Stomach (tissue), 19 donors: ENCODE measurements at places on chromosomes 3 and 15. TPM values are rescaled to one million over a fixed set of nuclear protein-coding genes. Genes with fewer than 3 reads are reported as not detected.

DNA sequence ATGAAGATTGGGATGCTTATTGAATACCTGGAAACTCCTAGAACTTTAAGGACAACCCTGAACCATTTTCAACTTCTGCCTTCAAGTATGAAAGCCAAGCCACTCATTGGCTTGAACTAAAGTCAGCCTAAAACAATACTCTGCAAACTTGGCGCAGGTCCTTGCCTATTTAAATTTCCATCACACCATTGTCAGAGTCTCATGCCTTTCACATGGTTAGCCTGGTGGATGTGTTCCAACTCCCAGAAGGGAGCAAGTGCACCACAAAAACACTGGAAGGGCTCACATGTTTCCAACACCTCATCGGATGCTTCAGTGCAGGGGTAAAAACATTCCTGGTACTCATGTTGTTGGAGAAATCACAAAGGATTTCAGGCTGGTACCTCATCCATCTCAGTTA is 511.6 kb upstream of the MDFIC2 start:
- no peaks in the 10 kb centered on the region for H3K27me3 ChIP-seq
- DNase-seq = no peak
- no peaks in the 10 kb centered on the region for H3K36me3 ChIP-seq
- H3K4me1 ChIP-seq = no peaks in the 10 kb centered on the region
- no peak overlapping the region for H3K27ac ChIP-seq

DNA sequence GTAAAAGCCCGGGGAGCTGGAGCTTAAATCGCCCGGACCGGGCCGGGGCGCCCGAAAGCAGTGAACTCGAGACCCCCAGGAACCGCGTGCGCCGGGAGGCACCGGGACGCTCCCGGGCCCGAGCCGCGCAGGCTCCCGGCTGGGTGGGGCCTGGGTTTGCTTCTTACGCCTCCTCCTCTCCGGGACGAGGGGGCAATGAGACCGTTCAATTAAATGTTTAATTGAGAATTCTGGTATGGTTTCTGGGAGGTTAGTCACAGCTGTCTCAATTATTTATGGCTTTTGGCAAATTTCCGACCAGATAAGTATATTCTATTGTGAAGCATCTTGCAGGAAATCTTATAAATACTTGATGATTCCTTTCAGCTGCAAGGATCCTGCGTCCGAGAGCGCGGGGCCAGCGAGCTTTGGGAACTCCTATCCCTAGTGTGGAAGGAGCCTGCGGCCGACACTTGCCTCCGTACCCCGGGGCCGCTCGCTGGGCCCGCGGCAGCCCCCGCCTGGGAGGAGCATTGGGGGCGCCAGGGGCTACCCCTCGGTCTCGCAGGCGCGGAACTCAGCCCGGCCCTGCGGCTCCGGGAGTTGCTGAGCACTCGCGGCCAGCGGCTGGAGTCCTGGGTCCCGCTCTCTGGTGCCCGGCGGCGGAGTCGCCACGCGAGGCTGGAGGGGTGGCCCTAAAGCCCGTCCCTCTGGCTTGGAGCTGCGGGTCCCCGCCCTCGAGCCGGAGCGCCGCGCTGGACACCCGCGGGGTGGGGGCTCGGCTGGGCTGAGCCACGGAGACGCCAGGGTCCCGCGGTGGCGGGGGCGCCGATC is 10.3 kb downstream of the ISL2 start:
- peak overlapping the region; percentile 63 for H3K4me3 ChIP-seq
- H3K27me3 ChIP-seq = peaks cover 12% of the 10 kb centered on the region
- no peaks in the 10 kb centered on the region for H3K36me3 ChIP-seq
- H3K4me1 ChIP-seq = peaks cover 37% of the 10 kb centered on the region

NFKBIZ gene
- polyA plus RNA-seq = 14.4 TPM

IL17RD gene
- polyA plus RNA-seq = 0.25 TPM

DNA sequence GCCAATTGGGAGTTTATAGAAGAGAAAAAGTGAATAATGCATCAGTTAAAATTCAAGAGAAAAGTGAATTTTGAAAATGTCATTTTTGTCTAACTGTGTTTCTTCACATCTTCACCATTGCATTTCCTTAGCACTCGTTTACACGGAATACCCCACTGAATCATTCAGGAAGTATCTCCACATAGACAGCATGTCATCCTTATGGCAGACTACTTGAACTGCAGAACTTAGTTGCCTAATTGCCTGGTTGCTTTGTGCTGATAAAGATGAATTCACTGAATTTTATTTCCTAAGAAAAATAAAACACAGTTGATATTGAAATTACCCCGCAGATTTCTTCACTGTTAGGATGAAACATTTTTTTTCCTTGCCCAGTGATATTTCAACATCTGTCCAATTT is 627.1 kb downstream of the ROBO1 start:
- DNase-seq = no peak
- no peaks in the 10 kb centered on the region for H3K4me1 ChIP-seq
- no peaks in the 10 kb centered on the region for H3K36me3 ChIP-seq
- H3K4me3 ChIP-seq = no peak overlapping the region
- H3K27me3 ChIP-seq = no peaks in the 10 kb centered on the region
- no peak overlapping the region for H3K27ac ChIP-seq

CCR2 gene
- polyA plus RNA-seq = 0.81 TPM

- no peak overlapping the region for H3K27ac ChIP-seq
- no peaks in the 10 kb centered on the region for H3K36me3 ChIP-seq
- H3K4me1 ChIP-seq = no peaks in the 10 kb centered on the region
- no peak overlapping the region for H3K4me3 ChIP-seq
- H3K27me3 ChIP-seq = no peaks in the 10 kb centered on the region
Measured at GRCh38 chr3:54008744-54009143, 113.6 kb upstream of the CACNA2D3 start.

DNA sequence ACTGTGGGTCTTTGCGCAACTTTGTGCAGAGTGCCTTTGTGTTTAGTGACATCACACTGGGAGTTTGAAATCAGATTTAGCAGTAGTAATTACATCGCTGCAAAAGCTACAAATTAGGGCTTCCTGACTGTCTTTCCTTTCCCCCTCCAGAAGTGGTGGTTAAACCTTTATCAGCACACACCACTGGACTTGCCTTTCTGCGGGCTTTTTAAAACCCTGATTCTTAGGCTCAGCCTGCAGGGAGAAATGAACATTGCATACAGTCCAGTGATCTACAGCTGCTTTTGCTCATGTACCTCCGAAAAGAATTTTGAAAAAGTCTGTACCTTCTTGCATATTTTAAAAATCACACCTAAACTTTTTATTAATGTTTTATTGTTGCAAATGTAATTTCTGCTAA is 219.7 kb upstream of the NAALADL2 start:
- H3K4me1 ChIP-seq = no peaks in the 10 kb centered on the region
- no peak overlapping the region for H3K4me3 ChIP-seq
- no peak overlapping the region for H3K27ac ChIP-seq
- no peaks in the 10 kb centered on the region for H3K36me3 ChIP-seq
- no peak for DNase-seq

DNA sequence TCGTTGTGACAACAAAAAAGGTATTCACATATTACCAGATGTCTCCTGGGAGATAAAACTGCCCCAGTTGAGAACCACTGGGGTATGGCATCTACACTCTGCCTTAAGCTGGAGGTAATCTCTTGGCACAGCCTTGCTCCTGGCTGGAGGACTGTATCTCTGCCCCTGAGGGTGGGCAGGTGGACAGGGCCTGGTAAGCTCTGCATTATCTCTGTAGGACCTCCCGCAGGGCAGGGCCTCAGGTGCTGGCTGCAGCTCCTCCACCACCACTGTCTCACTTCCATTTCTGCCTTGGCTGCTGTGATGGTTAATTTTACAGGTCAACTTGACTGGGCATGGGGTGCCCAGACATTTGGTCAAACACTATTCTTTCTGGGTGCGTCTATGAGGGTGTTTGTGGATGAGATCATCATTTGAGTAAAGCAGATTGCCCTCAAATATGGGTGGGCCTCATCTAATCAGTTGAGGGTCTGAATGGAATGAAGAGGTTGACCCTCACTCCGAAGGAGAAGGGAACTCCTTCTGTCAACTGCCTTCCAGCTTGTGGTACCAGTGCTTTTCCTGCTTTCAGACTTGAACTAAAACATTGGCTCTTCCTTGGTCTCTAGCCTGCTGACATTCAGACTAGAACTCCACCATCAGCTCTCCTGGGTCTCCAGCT is 9.8 kb upstream of the RHCG start:
- H3K4me3 ChIP-seq = no peak overlapping the region
- no peak overlapping the region for H3K27ac ChIP-seq
- H3K4me1 ChIP-seq = no peaks in the 10 kb centered on the region

FEZF2 gene
- polyA plus RNA-seq = not detected

GRCh38 chr3:177811835-177812234 is 614.6 kb upstream of the TBL1XR1 start:
- no peaks in the 10 kb centered on the region for H3K36me3 ChIP-seq
- no peak for DNase-seq
- H3K4me3 ChIP-seq = no peak overlapping the region
- peaks cover 2% of the 10 kb centered on the region for H3K4me1 ChIP-seq

TRA2B gene
- polyA plus RNA-seq = 57.8 TPM

DNA sequence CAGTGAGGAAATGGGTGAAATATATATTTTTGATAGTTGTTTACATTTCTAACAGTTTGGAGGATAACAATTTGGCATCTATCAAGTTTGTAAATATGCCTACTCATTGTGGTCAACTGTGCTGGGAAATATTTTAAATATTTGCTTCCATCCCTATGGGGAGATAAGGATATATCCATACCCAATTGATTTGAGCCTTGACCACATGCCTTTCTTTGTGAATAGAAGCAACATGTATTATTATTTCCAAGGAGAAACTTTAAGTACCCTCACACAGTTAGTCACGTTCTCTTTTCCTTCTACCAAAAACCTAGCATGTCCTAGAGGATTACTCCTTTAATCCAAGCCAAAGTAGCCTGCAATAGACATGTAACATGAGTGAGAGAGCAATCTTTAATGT is 245.4 kb upstream of the CBLB start:
- no peaks in the 10 kb centered on the region for H3K36me3 ChIP-seq
- DNase-seq = no peak
- no peak overlapping the region for H3K27ac ChIP-seq
- no peak overlapping the region for H3K4me3 ChIP-seq

GRCh38 chr3:10320320-10320677 is 613 bp downstream of the SEC13 start:
- H3K27ac ChIP-seq = peak overlapping the region; percentile 91
- DNase-seq = no peak
- H3K4me1 ChIP-seq = peaks cover 44% of the 10 kb centered on the region
- peak overlapping the region; percentile 92 for H3K4me3 ChIP-seq
- peaks cover 5% of the 10 kb centered on the region for H3K27me3 ChIP-seq

DNA sequence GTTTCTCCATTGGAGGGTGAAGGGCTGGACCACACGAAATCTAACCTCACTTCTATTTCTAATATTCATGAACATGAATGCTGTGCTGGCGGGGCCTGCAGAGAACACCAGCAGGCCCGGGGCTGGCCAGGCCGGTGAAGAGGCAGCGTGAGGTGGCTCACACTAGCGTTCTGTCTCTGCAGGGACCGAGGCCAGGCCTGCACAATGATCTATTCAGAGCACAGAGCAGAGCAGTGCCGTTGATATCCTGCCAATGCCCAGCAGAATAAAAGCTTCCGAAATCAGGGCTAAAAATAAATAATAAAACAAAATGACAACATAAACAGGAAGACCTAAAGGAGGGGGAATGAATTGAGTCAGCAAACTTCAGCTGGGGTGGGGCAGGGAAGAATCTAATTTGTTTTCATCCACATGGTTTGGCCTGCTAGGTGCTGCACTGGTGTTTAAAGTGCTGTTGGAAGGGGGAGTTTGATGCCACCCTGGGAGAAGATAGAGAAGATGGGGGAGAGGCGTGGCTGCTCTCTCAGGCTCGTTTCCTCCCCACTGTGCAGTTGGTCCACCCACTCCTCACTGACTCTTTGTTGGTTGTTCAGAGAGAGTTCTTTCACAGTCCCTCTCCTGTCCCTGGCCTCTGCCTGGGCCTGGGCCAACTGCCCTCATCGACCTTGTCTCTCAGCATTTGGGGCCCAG is 837.1 kb downstream of the AGBL1 start:
- H3K36me3 ChIP-seq = no peaks in the 10 kb centered on the region
- H3K4me3 ChIP-seq = no peak overlapping the region
- no peaks in the 10 kb centered on the region for H3K27me3 ChIP-seq

DTWD1 gene
- 21.4 TPM for polyA plus RNA-seq

SACM1L gene
- polyA plus RNA-seq = 17.9 TPM

AGBL1 gene
- not detected for polyA plus RNA-seq

DNA sequence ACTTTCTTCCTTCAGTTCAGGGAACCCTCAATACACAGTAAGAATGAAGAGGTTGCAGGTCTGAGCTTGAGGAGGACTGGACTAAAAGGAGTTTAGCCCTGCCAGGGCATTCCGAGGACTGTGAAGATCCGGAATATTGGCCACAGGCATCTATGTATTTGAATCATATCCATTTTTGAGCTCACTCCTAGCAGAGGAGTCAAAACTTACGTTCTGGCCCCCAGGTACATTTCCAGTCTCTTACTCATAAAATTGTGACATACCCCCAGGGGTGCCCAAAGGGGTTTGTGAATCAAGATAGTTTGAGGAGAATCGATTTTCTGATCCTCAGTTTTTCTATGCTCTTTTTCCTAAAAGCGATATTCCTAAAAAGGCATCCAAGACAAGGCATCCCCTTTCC is 27.6 kb upstream of the SRP14 start:
- H3K4me3 ChIP-seq = no peak overlapping the region
- no peaks in the 10 kb centered on the region for H3K27me3 ChIP-seq
- H3K4me1 ChIP-seq = peaks cover 19% of the 10 kb centered on the region
- no peaks in the 10 kb centered on the region for H3K36me3 ChIP-seq
- no peak overlapping the region for H3K27ac ChIP-seq
- no peak for DNase-seq

SLC27A2 gene
- polyA plus RNA-seq = 1.6 TPM

DNA sequence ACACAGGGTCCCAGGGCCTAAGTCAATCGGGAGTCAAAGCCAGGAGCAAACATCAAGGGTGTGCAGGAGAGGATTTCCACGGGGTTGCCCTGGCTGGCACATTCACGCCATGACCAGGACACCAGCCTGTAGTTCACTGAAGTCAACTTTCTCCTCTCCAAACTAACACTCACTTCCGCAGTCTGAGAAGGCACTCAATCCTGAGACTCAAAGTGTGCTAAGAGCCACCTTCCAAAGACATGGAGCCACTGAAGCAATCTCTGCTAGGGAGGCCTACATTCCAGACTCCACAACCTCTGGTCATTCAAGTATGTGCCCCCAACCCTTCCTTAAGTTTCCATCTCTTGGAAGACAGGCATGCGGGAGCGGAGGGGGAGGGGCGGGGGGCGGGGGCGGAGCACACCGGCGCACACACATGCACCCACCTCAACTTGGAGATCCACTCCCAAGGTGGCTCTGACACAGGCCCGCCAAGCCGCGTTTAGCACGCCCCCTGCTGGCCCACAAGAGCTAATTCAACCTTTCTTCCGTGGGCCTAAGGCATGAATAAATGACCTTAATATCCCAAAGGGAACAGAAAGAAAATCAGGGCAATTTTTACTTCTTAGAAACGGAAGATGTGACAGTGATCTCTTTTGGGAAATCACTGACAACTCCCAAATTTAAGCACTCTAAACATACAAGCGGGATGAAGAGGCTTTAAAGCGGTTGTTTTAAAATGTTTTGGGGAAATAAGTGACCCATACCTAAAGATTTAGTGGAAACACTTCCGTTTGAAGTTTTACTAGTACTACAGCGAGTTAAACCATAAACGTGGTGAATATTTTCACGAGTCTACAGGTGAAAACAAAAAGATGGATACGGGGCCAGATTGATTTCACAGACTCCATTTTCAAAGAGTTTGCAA is 162.5 kb upstream of the CHRNA7 start:
- no peaks in the 10 kb centered on the region for H3K36me3 ChIP-seq
- no peak overlapping the region for H3K4me3 ChIP-seq
- H3K27me3 ChIP-seq = no peaks in the 10 kb centered on the region
- DNase-seq = peak; percentile 63
